Lung (tissue), 17 donors: ENCODE measurements at places on chromosomes 2 and 18. TPM values are rescaled to one million over a fixed set of nuclear protein-coding genes. Genes with fewer than 3 reads are reported as not detected.

DNA sequence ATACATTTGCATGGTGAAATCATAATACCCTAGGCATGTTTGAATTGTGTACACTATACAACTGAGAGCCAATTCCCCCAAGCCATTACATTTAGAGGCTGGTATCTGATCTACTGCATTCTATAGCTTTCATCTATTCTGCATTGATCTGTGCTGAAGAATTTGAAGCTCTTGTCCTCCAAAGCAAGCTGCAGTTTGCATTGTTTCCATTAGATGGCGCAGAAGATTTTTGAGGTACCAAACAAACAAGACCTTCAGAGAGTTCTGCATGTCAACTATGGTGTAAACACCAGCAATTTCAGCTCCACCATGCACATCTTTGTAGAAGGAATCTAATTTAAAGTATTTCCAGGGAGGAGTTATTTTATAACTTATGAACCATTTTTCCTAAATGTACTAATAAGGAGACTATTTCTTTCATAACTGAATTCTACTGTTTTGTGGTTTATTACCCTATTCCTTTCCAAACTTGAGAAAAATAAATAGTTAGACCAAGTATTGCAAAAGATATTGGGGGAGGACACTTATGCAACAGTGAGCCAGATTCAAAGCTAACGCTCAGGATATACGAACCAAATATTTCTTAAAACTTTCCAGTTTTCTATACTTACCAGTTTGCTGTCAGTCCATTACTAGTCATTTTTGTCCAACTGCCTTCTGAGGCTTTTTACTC is 761.8 kb upstream of the ACVR2A start:
- DNase-seq = peak; percentile 74

DNA sequence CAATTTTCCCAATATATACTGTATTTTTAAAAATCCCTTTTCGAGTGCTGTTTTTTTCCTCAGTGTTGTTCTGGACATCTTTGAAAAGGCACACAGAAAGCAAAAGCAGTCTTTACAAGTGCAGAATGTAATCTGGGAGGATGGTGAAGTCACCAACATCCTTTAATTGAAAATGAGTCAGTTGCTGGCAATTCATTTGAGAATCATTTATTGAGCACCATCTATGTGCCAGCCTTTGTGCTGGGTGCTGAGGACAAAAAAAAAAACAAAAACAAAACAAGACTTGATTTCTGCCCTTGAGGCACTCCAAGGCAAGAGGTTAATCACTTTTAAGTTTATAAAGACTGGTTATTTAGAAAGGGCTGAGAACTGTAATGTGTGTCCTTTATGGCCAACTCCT is 46.7 kb upstream of the ACVR1 start:
- DNase-seq = no peak

- no peak for DNase-seq
These were observed 239.8 kb upstream of the HS6ST1 start for GRCh38 chr2:128558441-128558840.

DNA sequence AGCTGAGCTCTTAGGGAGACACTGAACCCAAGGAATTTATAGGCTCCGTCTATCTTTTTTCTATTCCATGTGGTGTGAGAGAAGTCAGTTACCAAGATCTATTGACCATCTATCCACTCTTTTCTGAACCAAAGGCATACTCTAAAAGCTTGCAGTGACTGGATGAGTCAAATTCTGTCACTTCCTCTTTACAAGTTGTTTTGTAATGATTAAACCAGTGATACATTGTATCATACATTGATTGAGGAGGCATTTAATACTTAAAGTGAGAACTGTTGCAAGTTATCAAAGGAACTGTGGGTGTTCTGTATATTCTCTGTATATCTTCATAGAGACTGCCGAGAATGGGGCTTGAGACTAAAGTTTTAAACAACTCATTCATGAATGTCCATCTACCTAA is 188.8 kb downstream of the CAMKMT start:
- no peak for DNase-seq

GRCh38 chr18:39960550-39960949 is 1994.5 kb upstream of the PIK3C3 start:
- no peak for DNase-seq

DNA sequence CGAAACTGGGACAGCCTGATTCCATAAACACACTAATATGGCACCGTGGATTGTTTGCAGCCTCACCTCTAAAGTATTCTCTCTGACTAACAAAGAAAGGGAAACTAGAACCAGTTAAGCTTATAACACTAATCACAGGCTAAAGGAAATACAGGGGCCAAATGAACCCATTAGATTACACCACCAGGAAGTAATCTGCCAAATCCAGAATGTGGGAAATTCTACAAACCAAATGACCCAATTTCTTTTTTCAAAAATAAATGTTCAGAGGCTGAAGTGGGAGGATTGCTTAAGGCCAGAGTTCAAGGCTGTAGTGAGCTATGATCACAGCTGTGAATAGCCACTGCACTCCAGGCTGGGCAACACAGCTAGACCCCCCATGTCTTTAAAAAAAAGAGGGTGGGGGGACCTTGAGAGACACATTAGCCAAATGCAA is 1.5 kb upstream of the MPPE1 start:
- DNase-seq = peak; percentile 27

DNA sequence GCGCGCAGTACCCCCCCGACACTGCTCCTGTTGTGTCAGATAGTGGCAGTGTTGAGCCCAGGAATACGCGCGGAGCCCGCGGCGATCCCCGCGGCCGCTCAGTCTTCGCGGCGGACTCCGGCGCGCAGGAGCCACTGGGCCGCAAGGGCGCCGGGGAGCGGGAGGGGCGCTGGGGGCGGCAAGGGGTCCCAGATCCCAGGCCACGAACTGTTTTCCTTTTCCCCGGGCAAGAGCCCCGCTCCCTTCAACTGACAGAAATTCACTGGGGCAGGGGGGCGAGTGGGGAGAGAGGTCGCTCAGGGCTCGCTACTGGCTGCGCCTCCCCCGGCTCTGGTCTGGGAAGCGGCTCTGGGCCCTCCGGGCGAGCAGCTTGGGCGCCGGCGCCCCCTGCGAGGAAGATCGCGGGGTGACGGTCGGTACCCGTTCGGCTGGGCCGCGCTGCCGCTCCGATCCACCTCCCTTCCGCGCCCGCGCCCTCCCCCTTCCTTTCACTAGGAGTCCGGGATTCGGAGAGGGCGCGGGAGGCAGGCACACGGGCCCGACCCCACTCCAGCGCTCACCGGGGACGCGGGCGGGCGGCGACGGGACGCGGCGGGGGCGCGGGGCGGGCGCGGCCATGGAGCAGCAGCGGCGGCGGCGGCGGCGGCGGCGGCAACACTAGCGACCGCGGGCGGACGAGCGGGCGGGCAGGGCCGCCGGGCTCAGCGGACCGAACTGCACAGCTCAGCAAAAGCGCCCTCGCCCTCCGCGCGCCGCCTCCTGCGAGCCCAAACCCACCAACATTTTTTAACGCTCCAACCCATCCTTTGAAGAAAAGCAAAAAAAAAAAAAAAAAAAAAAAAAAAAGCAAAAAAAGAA is 1.4 kb upstream of the SETBP1 start:
- peak; percentile 92 for DNase-seq

The QPCT gene
- total RNA-seq = 5.8 TPM
